NCI-H1092 (cell line): ENCODE measurements at places on chromosomes 12 and 14.

DNA sequence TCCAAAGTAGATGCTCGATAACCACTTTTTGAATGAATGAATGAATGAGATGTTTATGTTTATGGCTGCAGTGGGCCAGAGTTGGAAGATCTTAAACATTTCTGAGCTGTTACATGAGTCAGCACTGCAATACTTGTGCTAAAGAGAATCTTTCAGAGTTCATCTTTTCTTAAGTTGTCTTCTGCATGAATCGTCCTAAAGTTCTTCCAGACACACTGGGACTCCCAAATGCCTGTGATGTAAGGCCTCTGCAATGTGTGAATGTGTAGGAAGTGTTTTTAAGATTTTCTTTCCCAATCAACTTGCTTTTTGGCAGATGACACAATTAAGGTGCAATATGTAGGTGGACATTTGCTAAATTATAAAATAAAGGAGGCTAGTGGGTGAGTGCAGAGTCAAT is 50.3 kb upstream of the TRIM9 start:
- no peak for DNase-seq

- DNase-seq: peak; percentile 84
These were observed at the start of gene ZNF641 for GRCh38 chr12:48350249-48351021. ZNF641 (minus strand) TSS chr12:48350919; CDS start chr12:48348090, 2,829 bp downstream.

- no peak for DNase-seq
These were observed 285.0 kb upstream of the ATP2B1 start for GRCh38 chr12:89993632-89994031.

- DNase-seq: no peak
These were observed 315.2 kb upstream of the G2E3 start for GRCh38 chr14:30243805-30244204.

DNA sequence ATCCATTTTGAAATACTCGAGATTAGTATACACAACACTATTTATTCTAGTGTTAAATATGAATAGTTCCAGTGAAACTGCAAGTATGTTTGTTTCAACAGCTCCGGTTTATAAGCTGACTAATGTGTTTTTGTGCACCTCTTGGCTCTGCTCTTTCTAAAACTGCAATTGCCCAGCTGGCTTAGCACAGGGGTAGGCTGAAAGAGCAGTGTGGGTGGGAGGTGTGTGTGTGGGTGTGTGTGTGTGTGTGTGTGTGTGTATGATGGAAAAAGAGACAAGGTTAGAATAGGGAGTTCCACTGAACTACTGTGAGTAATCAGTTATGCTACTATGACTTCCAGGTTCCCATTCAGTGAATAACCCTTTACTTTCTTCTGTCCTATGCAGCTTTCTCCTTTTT is 37.8 kb upstream of the DDHD1 start:
- no peak for DNase-seq

- DNase-seq: no peak
These were observed 48.4 kb downstream of the SMIM41 start for GRCh38 chr12:52127683-52128450.

GRCh38 chr12:1592444-1593173 is 1.8 kb downstream of the FBXL14 start:
- no peak for DNase-seq

- no peak for DNase-seq
These were observed 58.1 kb downstream of the FSCB start for GRCh38 chr14:44448951-44449358.

DNA sequence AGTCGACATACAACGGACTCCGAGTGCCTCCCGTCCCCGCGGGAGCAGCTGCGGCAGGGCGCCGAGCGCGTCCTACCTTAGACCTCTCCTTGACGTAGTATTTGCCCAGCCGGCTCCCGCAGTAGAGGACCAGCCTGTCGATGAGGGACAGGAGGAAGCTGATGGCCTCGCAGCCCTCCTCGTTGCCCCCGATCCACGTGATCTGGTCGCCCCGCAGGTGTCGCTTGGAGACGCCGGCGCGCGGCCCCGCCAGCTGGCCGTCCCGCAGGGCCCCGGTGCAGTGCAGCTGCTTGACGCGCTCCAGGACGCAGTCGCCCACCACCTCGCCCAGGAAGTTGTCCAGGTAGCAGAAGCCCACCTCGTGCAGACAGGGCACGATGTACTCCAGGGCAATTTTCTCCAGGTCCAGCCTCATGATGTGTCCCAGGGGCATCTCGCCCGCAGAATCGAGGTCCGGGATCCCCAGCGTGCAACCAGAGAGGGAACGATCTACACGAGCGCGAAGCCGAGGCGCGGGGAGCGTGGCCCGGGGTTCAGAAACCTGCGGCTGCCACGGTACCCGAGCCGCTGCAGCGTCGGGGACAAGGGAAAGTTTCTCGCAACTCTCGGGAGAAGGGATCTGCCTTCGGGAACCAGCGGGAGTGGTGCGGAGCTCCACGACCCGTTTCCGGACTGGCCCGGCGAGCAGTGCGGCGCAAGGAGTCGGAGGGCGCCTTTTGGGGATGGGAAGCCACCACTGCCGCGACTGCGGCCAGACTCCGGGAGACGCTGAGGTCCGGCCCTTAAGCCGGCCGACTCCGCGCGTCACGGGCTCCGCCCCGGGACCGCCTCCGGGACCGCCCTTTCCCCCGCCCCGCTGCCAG is at the start of gene EGLN3:
Gene EGLN3 (minus strand): TSS at position 755 of the 863 bp plus-strand sequence. CDS start 322 bp downstream, at position 433.
- DNase-seq: peak; percentile 86

DNA sequence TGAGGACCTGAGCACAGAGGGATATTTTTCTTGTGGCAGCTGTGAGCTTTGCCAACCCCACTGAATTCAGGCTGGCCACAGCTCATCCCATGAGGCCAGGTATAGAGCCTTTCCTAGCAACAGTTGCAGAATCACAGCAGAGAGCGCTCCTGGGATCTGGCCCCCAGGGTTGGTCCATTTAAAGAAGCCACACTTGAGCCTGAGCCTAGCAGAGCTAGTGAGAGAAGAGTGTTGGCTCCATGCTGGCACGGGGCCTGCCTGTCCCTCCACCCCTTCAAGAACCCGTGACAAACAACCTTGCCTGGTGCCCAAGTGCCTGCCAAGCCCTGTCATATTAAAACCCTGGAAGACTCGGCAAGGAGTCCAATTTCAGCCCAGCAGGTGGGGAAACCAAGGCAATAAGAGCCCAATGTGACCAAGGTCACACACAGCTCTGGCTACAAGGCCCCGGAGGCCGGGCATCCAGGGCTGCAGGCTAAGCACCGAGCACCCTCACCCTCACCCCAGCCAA is 91.6 kb downstream of the LRRC74A start:
- DNase-seq: peak; percentile 65

GRCh38 chr14:48748151-48748675 is 838.0 kb downstream of the RPS29 start:
- no peak for DNase-seq

DNA sequence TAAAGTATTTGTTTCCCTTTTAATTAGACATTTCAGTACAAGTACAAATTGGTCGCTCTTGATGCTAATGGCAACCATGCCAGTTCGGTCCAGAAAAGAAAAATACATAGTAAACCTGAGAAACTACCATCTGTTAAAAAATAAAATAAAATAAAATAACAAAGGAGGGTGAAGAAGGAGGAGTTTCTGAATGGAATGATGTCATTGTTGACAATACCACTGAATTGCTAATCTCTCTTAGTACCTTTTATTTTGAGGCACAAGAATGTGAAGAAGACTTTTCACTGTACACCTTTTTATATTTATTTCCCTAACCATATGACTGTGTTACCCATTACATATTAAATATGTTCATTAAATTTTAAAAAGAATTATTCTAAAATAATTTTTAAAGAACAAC is 19.5 kb downstream of the SPX start:
- no peak for DNase-seq

DNA sequence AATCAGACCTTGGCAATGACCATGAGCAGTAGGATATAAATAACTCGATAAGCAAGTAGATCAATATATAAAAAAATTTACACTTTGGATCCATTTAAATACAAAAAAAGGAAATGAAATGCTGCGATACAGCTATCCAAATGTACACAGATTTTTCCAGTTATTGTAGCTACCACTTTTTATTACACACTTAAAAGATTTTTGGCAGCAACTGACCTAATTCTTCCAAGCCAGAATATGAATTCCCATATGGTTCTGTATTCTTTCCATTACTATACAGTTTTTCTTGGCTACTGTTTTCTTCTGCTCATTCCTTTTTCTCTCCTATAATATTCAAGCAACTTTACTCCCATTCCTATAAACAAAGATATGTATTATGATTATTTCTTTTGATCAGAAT is 52.2 kb downstream of the TMTC1 start:
- DNase-seq: no peak

DNA sequence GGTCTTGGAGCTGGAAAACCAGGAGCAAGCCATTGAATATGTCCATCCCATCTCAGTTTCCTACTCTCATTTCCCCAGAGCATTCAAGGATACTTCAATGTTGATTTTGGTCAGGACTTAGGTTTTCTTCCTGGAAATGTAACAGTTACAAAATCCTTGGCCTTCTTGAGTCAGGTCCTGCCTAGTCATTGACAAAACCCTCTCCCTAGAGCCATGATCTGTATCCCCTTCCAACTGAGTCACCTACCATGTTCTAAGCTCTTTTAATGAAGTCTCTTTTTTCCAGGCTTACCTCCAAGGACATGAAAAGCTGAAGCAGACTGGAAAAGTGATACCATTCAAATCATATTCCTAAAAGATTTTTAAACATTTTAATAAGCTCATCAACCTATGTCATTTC is 549.2 kb downstream of the GALC start:
- DNase-seq: no peak

DNA sequence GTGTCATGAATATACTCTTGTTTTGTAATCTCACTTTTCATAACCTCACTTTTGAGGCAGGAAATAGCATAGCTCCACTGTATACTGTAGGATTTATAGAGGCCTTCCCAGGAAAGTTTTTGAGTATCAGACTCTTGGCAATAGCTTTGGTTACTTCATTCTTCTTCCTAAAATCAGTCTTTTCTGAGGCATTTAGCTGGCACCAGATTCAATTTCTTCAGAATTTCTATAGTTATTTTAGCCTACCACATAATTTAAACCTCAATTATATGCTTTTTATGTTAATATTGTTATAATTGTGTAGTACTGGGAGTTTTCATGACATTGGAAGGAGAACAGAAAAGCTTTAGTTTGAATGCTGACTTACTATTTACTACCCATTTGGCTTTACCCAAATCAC is 322.3 kb upstream of the FAR2 start:
- DNase-seq: no peak

- no peak for DNase-seq
These were observed 140.5 kb downstream of the ZFP36L1 start for GRCh38 chr14:68652433-68652690.

- DNase-seq: no peak
These were observed 200.6 kb upstream of the CNOT2 start for GRCh38 chr12:70042675-70043074.

- no peak for DNase-seq
These were observed 23.3 kb downstream of the ZC2HC1C start for GRCh38 chr14:75092698-75093097.

- DNase-seq: no peak
These were observed 27.5 kb downstream of the TCHP start for GRCh38 chr12:109927622-109928021.

DNA sequence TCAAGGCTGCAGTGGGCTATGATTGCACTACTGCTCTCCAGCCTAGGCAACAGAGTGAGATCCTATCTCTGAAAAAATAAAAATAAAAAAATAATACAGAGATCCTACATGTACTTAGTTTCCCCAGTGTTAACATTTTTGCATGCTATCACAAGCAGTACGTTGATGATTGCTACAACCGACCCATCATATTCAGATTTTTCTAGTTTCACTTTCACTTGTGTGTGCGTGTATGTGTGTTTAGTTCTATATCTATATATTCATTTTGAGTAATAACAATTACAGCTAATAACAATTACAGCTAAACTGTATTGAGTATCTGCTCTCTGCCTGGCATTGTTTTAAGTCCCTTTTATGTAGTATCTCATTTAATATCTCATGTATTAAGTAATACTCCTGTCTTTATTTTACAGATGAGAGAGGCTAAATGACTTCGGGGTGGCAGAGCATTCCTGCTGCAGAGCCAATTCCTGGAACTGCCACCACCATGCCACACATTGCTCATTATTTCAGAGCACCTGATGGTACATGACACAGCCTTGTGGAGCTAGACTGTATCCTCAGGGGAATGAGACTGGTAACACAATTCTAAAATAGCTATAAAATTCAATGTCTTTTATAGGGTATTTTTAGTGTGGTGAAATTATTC is 153.1 kb downstream of the BCAT1 start:
- no peak for DNase-seq

DNA sequence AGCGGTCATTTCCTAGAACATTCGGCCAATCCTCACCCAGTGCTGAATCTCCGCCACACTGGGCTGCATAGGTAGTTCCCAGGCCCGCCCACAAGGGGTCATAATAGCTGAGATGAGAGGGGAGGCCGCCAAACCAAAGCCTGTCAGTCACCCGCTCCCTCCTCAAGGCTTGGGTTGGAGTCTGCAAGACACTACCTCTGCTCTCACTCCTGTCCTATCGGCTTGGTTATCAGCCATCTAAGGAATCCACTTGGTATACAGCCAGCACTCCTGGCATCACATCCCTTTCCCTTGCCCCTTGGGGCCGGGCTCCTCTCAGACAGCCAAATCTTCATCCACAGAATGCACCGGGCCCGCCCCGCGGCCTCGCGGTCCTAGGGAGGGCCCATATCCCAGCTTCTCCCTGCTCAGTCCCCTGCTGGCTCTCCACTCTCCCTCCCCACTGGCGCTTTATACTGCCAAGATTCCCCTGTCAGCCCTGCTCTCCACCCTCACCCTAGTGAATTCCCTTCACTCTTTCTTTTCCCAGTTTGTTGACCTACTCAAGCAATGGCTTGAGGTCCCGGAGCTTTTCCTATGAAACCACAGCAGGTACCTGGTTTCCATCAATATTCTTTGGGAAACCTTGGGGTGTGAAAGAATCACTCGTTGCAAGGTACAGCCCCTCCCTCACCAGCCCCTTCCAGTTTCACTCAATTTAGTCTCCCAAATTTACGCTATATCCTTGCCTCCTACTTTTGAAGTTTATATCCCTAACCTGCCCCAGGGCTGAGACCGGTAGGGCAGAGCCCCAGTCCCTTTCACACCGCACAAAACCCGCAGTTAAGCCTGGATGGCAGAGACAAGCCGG is 1.4 kb downstream of the IFFO1 start:
- DNase-seq: peak; percentile 28

DNA sequence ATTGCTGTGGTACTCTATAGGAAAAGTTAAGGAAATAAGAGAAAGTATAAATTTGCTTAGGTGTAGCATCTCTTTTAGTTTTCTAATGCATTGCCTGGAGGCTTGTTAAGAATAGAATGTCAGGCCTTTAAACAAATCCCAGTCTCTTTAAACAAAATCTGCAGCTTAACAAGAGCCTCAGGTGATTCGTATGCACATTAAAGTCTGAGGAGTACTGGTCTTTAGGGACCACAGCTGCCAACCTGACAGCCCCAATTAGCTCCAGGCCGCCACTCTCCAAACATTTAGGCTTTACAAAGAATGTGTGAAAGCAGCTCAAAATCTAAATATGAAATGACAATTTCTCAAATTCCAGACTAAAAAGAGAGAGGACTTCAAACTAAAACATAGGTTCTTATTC is 35.7 kb downstream of the PAWR start:
- no peak for DNase-seq

- no peak for DNase-seq
These were observed 363.8 kb downstream of the NAV3 start for GRCh38 chr12:78194448-78194847.

- no peak for DNase-seq
These were observed 638.5 kb downstream of the MED13L start for GRCh38 chr12:115638733-115639647.
